ENCODE measurements at places on chromosomes 6 and 20. TPM values are rescaled to one million over a fixed set of nuclear protein-coding genes. Genes with fewer than 3 reads are reported as not detected.

The ASIP gene
- not detected for total RNA-seq

The LZTS3 gene
- 2.1 TPM for total RNA-seq

GRCh38 chr6:52254731-52255378 is 10.6 kb upstream of the IL17F start:
- no peak for DNase-seq

DNA sequence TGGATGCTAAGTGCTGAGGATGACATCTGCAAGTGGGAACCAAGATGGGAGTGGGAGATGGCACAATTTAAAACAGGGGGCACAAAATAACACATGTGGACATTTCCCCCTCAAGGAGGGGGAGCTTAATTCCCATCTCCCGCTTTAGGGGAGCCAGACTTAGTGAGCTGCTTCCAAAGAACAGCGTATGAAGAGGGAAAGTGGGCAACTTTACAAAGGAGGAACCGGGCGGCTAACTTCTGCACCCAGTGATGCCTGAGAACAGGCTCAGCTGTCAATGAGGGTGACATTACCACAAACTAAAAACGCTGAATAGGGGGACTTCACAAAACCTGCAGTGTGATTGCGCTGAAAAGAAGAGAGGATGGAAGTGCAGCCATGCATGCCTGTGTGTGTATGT is 95.5 kb upstream of the NXT1 start:
- DNase-seq, result no peak

DNA sequence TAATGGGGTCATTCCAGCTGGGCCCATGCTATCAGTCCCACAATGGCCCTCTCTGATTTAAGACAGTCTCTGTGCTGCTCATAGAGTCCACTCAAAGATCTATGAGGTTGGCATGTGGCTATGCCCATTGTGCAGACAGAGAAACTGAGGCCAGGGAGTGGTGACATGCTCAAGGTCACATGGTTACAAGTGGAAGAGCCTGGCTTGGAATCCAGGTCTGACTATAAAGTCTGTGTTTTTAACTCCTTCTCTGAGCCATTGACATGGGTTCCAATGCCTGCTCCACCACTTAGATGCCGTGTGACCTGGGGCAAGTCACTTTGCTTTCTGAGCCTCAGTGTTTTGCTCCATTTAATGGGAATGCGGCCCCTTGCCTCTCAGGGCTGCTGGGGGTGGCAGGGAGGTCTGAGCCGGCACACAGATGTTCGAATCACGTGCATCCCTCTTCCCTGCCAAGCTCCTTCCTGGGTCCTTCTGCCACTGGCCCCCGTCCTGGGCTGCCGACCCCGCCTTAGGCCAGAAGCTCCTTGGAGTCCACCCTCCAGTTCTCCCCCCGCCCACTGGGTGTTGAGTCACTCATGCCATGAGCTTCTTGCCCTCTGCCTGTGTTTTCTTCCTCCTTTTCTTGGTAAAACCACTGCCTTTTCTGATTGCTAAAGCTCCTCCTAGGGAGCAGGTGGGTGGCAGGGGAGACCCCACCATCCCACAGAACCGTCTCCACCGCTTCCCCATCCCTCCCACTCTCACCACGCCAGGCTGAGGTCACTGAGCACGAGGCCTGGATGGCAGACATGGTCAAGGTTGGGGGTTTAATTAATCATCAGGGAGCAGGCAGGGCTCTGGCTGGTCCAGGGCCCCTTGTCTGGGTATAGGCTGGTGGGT is 35.7 kb downstream of the CEBPB start:
- no peak for DNase-seq

- no peak for DNase-seq
These were observed 237.5 kb upstream of the TAB2 start for GRCh38 chr6:149079911-149080491.

All from activated naive CD8-positive, alpha-beta T cell treated with anti-CD3 and anti-CD28 coated beads, Interleukin-2, amount 10 ng/mL, durations not matched to agents 7 days and 5 days (primary cell).